ENCODE measurements at places on chromosomes 3 and 15.

- no peak for DNase-seq
Measured at GRCh38 chr15:25679492-25679891, 183.6 kb downstream of the ATP10A start.

GRCh38 chr3:138948371-138949001 is 1.5 kb downstream of the FOXL2NB start:
- DNase-seq: no peak

GRCh38 chr3:72161881-72162595 is 377.1 kb upstream of the PROK2 start:
- no peak for DNase-seq

GRCh38 chr3:171343693-171344092 is 116.5 kb downstream of the TNIK start:
- no peak for DNase-seq
